ENCODE measurements at places on chromosomes 6 and 20.

DNA sequence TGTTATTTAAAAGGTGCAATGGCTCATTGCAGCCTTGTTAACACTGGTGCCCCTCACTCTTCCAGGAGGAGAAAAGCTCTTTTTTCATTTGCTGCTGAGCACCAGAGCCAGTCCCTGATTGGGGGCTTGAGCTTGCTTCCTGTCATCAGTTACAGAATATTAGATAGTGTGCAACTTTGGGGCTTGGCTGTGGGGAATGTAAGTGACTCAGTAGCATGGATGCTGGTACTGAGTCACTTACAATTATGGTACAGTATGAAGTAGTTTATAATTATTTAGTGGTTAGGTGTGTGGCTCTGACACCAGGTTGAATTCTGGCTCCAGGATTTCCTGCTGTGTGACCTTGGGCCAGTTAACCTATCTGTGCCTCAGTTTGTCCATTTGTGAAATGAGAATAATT lies 37.6 kb downstream of the ANKS1A start:
- peak; percentile 71 for DNase-seq

DNA sequence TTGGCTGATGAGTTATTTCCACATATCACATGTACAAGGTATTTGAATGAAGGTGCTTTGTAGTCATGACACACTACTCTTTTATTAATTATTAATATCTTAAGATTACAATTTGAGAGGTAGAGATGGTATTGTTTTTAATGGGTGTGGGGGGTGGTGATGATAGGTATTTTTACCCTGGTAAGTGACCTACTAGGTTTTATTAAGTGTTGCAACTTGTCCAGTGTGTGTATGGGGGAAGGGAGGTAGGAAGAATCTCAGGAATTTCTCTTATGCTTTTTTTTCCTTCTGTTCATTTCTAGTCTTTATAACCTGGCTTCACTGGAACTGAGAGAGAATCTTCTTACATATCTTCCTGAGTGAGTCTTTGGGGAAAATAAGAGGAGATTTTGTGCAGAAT lies 101.4 kb downstream of the LRRC1 start:
- DNase-seq = no peak

DNA sequence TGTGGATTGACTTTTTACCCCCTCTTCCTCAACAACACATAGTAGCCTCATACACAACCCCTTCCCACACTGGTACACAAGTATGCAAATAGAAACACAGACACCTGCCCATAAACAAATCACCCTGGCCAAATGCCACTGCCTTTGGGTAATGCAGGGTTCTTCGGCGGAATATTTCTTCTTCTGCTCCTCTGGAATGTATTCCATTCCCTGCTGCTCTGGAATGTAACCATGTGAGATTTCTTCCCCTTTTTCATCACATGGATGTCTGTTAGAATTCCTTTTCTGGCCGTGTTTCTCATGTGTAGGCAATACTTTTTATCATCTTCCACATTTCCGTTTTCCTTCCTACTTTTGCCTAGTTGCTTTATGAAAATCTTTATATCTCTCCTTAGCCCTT lies 76.1 kb upstream of the TPD52L1 start:
- DNase-seq = no peak

GRCh38 chr6:166815629-166816028 lies 140.7 kb downstream of the RNASET2 start:
- DNase-seq = no peak

- DNase-seq = no peak
Measured at GRCh38 chr20:44830995-44831394, 20.6 kb upstream of the RIMS4 start.

DNA sequence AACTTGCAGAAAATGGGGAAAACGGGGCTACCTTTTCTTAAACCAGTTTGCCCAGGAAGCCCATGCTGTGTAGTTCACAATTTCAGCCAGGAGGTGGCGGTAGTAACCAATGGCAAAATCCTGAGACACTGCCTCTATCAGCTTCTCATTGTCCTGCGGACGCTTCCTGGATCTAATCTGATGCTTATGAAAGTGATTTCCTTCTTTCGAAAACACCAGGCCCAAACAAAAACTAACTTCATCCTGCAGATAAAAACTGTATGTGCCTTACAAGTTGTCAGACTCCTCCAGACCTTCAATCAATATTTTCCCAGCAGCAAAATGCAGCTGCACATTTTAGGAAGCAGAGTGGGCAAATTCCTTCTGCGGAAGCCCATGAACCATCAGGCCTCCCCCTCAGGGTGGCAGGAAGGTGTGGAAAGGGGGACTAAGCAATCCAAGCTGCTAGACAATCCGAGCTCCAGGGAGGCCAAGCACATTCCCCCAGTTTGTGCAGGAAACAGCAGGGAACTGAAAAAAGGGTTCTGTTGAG lies 88.5 kb downstream of the LY86 start:
- DNase-seq = peak; percentile 73

DNA sequence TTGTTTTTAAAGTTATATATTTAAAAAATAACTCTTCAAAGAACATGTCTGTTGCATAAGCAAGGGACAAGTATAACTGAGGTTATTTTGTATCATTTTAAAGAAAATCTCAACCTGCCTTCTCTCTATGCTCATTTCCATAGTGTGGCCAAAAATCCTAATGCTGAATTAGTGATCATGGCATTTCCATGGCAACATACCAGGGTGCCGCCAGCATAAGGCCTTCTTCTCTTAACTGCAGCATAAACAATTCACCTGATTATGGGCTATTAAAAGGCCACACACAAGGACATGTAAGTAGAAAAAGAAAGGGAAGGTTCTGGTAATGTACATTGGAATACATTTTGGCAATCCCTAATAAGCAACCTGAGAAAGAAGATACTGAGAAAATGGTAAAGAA lies 95.1 kb upstream of the RNF217 start:
- DNase-seq = no peak

DNA sequence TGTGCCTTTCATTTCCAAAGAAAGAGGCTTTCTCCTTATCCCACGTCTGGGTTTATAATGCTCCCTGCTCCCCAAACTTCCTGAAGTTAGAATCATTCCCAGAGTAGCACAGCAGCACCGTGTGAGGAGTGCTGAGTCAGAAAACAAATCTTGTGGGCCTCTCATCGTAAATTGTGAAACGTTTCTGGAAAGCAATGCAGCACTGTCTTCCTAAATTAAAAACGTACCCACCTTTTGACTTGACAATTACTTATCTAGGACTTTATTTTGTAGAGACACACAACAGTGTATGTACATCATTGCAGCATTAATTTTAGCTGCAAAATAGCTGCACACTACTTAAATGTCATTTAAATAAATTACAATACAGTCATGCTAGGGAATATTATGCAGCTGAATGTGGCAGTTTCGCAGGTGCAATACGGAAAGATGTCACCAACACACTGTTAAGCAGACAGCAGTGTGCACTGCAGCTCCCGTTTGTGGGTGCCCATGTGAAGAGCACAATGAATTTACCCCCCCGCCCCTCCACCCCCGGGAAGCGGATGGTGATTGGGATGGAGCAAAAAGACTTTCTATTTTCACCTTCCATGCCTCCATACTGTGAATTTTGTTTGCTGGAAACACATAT lies 30.8 kb downstream of the RRBP1 start:
- DNase-seq = no peak

DNA sequence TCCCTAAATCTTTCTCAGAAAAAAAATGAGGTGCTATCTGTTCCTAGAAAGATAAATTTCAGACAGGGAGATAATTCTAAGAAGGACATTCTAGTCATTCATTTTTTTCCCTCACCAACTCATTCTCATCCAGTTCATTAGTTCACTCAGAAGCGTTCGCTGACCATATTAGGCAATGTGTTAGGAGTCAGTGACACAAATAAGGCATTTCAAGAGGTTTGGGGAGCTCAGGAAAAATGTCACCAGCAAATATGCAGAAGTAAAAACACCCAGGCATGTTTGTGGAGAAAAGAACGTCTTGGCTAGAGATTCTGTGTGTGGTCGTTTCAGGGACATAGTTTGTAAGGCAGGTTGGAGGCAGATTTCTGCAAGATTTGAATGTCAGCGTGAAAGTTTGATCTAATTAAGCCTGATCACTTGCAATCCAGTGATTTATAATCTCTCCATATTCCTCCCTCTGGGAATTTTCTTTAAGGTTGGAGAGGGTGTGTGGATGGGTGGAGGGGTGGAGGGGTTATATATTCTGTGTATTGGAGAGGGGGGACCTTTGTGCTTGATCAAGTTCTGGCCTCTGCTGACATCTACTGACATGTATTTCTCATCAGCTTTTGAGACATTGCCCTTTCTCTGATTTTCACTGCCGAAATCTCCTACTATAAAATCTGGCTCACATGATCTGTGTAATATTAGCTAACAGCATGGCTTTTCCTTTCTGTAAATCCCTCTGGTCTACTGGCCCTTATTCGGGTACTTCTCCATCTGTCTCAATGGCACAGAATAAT lies 3.6 kb downstream of the MYCT1 start:
- DNase-seq = no peak

- DNase-seq = no peak
Measured at GRCh38 chr20:18511571-18511970, 3.8 kb downstream of the SEC23B start.

GRCh38 chr6:44696099-44696498 lies 308.6 kb downstream of the CDC5L start:
- no peak for DNase-seq
